Mucosa of descending colon (tissue), 3 donors: ENCODE measurements at places on chromosomes 5 and 9. TPM values are rescaled to one million over a fixed set of nuclear protein-coding genes. Genes with fewer than 3 reads are reported as not detected.

Gene TMOD1
- 3.9 TPM for total RNA-seq

Gene F2RL2
- 0.58 TPM for total RNA-seq

Gene CER1
- total RNA-seq, result 0.25 TPM

Gene EQTN
- 0.53 TPM for total RNA-seq

Gene INSL4
- total RNA-seq, result not detected

Gene SLC4A9
- 0.46 TPM for total RNA-seq

Gene TAL2
- total RNA-seq, result 0.65 TPM

Gene MYO10
- total RNA-seq, result 61.3 TPM

Gene LRRC19
- 120 TPM for total RNA-seq

Gene NPDC1
- 83.0 TPM for total RNA-seq

Gene ARSI
- total RNA-seq, result 0.63 TPM

Gene OSTF1
- 63.9 TPM for total RNA-seq

Gene PCDHGA11
- total RNA-seq, result 1.8 TPM

Gene LRRC14B
- not detected for total RNA-seq

Gene INPP5E
- 9.5 TPM for total RNA-seq

Gene TMEFF1
- total RNA-seq, result 0.98 TPM

Gene FAXDC2
- total RNA-seq, result 55.9 TPM

Gene SMIM33
- total RNA-seq, result 2.8 TPM

Gene ADAMTSL2
- 1.5 TPM for total RNA-seq

Gene NR5A1
- total RNA-seq, result not detected

Gene GNA14
- 14.6 TPM for total RNA-seq

Gene FOXI1
- total RNA-seq, result 0.80 TPM
